ENCODE measurements at places on chromosomes 11 and 22.

GRCh38 chr11:96622026-96622634 lies 232.3 kb downstream of the JRKL start:
- DNase-seq: no peak

DNA sequence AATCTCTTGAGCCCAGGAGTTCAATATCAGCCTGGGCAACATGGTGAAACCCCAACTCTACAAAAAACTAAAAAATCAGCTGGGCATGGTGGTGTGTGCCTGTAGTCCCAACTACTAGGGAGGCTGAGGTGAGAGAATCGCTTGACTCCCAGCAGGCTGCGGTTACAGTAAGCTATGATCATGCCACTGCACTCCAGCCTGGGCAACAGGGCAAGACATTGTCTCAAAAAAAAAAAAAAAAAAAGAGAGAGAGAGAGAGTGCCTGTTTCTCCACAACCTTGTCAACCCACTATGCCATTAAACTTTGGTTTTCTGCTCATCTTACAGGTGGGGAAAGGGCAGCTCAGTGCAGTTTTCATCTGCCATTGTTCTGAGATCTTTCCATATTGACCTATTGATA lies 5.1 kb downstream of the FOLR3 start:
- no peak for DNase-seq

DNA sequence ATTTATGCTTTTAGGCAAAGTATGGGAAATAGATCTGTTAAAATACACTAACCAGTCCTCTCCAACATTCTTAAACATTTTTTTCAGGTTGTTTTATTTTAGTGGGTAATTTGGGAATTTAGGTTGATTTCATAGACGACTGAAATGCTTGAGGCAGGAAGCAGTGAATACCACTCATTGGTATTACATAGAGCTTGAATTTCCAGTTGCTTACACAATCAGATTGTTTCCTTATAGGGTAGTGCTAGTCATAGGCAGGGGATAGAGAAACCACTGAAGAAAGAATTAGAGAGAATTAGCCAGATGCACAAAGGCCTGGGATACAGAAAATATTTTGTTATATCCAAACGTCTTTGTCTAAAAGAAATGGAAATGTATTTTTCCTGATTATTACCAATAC lies 23.9 kb upstream of the LYVE1 start:
- DNase-seq: no peak

DNA sequence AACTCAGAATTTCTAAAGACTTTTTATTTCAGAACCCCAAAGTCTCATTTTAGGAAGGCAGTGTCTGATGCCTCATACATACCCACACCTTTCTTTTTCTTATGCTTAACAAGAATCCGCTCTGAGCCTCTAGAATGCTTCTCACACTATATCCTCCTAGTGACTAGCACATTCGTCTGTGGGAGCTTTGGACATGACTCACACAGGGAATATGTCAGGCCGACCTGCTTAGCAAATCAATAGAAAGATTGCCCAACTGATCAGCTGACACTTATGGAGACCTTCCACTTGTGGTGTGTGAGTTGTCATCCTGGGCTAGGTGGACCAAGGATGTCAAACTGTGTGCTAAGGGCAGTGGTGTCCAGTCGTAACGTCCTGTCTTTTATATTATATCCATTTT lies 129.9 kb upstream of the TTC12 start:
- DNase-seq: no peak

- no peak for DNase-seq
Measured at GRCh38 chr11:9615031-9615451, 41.6 kb downstream of the WEE1 start.

DNA sequence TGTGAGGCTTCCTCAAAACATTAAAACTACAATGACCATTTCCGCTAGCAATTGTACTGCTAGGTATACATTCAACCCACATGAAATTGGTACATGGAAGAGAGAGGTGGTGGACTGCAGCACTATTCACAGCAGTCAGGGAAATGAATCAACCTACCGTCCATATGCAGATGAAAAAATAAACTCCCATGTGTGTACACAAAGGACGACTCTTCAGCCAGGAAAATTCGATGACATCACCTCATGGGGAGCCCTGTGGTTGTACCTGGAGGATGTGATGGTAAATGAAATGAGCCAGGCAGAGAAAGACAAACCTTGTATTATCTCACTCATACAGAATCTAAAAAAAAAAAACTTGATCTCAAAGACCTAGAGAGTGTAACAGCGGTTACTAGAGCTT lies 23.3 kb downstream of the RFPL3 start:
- DNase-seq: no peak

DNA sequence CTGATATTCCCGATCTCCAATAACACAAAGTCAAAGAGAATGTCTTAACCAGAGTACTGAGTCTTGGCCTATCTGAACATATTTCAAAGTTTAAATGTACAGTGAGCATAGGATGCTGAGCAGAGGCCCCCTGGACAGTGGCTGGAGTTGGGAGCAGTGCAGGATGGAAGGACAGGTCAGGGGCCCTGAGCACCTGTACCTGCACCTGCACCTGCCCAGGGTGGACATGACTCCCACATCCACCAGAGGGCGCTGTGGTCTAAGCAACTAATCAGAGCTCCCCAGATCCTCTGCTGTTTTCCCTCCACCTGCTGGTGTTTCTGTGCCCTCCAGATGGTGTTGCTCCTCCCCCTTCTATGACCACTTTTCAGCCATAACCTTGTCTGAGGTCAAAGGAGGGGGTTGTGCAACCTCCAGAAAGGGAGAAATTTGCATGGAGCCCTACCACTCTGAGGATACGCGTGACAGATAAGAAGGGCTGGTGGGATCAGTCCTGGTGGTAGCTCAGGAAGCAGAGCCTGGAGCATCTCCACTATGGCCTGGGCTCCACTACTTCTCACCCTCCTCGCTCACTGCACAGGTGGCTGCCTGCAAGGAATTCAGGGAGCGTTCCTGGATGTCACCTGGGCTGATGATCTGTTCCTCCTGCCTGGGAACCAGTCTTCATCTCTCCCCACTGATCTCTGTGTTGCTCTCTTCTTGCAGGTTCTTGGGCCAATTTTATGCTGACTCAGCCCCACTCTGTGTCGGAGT lies 49.1 kb upstream of the VPREB1 start:
- peak; percentile 7 for DNase-seq
